Muscle of leg (tissue), 16 donors: ENCODE measurements at places on chromosomes 5 and 9.

- no peak for DNase-seq
Observed at GRCh38 chr9:136019681-136020060, 58.5 kb upstream of the UBAC1 start.

GRCh38 chr9:25716220-25716872 is 38.1 kb upstream of the TUSC1 start:
- peak; percentile 74 for DNase-seq

- no peak for DNase-seq
Observed at GRCh38 chr5:109365653-109366052, 44.1 kb downstream of the PJA2 start.

GRCh38 chr9:18800579-18800978 is 232.4 kb downstream of the SAXO1 start:
- DNase-seq: no peak

- DNase-seq: no peak
Observed at GRCh38 chr5:59786334-59786805, 107.2 kb downstream of the PDE4D start.

GRCh38 chr9:73667749-73668148 is 516.1 kb downstream of the ANXA1 start:
- DNase-seq: peak; percentile 22

DNA sequence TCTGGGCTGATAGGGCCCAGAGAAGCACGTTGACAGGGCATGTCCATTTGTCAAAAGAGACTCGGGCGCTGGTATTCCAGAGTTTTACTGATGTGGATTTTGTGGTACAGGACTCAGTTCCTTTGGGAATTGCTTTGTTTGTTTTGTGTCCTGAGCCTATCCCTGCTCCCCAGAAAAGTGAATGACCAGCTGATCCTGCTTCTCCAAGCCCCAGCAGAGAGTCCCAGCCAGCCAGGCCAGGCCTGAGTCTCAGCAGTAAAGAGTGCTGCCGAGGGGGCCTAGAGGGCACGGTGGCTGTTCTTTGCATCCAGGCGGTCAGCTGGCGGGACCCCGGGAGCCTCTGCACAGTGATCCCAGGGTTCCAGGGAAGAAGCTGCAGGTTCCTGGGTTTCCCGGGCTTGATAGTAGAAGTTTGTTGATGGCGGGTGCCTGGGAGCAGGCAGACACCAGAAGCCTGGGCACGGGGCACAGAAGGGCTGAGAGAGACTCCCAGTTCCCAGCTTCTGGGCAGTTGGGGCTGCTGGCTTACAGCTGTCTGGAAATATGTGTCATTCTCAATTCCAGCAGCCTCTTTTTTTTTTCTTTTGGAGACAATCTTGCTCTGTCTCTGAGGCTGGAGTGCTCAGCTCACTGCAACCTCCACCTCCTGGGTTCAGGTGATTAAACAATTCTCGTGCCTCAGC is 8.7 kb downstream of the PRDM12 start:
- peak; percentile 43 for DNase-seq

DNA sequence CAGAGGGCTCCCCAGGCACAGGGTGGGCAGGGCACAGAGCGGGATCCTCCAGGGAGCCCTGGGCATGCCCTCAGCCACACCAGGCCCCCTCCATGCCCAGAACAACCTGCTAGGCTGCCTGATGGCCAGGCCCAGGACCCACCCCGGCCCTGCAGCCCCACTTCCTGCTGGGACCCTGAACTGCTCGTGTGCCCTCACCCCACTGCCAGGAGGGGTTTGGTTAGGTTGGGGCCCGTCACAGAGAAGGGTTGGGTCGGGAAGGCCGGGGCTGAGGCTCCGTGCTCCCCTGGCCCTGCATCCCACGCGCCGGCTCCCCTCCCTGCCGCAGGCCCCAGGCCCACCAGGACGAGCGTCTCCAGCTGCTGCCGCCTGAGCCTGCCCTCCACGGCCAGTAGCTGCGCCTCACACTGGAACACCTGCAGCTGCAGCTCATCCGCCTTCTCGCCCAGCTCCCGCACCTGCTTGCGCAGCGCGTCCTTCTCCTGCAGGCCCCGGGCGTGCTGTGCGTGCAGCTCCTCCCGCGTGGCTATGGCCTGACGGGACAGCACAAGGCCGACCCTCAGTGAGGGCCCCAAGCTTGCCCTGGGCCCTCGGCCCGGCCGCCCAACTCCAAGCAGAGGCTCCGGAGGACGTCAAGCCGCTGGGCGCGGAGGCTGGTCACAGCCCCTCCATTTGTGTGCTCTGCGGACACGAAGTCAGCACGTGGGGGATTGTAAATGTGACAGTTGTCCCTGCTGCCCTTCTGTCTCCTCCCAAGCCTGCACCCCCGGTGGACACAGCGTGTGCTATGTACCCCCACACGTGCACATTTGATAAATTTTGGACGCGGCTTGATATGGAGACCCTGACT is 4.0 kb upstream of the DNLZ start:
- DNase-seq: no peak

DNA sequence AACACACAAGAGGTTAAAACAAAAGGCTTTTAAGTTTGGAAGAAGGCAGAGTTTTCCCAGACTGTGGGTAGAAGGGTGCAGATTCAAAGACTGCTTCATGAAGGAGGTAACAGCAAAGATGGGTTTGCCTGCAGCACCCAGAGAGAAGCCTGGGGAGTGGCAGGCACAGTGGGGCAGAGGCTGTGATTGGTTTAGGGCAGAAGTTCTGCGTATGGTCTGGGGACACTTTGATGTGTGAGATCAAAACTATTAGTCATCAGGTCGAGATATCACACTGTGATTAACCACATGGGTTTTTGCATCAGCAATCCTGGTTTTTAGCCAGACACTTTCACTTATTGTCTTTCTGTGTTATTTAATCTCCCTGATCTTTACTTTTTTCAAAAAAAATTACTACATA is 188.8 kb upstream of the GLRA1 start:
- no peak for DNase-seq

DNA sequence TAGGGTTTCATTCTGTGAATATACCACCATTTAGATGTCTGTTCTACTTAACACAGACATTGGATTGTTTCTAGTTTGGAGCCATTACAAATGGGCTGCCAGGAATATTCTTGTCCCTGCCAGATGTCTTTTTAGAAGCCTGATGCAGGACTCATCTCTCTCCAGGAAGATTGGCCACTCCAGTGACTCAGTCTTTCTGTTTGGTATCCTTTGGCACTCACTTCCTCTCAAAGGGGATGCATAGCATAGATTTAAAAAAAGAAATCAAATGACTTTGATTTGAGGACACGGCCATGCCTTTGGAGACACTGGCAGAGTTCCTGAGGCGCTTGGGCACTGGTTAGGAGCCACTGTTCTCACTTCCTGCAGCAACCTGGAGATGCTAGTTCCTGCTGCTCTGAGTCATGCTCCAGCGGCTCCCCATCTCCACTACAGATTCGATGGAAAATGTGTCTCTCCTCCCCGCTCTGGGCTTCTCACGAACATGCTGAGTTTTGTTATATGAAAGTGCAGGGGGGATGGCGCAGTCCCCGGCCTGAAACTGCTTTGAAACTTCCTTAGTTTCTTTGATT is 3.5 kb upstream of the ZNF366 start:
- DNase-seq: peak; percentile 94

- no peak for DNase-seq
Observed at GRCh38 chr9:136695435-136695895, 8.2 kb upstream of the AGPAT2 start.

DNA sequence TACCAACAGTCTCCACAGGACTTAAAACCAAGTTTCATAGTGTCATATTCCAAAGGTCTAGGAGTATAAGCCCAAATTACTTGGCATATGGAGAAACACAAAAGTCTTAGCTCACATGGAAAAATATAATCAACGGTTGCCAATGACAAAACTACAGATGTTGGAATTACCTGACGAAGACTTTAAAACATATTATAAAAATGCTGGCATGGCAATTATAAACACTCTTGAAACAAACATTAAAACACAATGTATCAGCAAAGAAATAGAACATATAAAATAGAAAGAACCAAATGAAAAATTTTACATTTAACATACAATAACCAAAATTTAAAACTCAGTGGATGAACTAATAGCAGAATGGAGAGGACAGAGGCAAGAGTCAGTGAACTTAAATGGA is 7.9 kb upstream of the WDR41 start:
- DNase-seq: no peak

GRCh38 chr5:135395451-135395850 is 3.6 kb downstream of the MACROH2A1 start:
- DNase-seq: peak; percentile 36

DNA sequence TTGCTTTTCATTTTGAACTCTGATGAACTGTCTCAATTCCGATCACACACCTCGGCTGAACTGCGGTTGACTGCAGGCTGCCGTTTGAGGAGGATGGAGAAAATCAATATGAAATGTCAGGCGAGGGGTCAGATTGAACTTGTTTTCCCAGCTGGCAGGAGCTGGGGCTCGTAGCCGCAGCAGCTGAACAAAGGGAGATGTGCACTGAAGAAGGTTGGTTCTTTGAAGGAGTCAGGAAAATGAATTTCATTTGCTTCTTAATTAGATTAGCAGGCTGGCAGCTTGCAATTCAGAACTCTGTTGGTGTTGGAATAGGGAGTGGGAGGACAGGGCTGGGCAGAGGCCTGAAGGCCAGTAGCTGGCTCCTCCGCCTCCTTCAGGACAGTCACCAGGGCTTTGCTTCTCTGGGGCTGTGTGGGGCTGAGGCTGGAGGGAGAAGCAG is 117.4 kb upstream of the GPR151 start:
- no peak for DNase-seq

- no peak for DNase-seq
Observed at GRCh38 chr5:119187776-119188529, 117.1 kb downstream of the DMXL1 start.

DNA sequence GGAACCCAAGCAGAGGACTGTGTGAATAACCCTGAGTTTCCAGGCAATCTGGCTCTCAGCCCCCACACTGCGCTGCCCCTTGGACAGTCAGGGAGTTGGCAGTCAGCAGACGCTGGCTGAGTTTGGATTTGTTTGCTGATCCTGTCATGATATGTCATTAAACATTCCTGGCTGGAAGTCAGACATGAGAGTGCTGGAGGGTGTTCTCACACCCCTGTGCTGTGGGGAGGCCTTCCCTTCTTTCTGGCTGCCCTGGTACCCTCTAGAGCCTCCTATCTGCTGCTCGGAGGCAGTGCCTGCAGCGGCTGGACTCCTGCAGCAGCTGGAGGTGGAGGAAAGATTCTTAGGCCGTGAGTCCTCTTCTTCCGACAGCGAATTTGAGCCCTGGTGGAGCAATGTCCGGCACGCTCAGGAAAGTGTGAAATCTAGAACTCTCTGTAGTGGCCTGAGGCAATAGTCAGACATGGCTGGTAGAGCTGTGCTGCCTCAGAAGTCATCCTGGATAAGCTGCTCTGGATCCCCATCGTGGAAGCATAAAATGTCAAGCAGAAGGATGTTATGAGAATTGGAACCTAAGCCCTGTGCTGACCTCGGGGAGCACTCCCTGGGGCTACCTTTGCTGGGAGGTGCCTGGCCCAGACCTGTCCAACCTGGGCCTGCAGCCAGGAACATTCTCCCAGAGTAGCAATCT is 72.0 kb downstream of the PDE8B start:
- DNase-seq: no peak

GRCh38 chr9:113580041-113580953 is 116.8 kb downstream of the RGS3 start:
- peak; percentile 52 for DNase-seq

- DNase-seq: no peak
Observed at GRCh38 chr5:170168797-170169196, 63.1 kb downstream of the FOXI1 start.

DNA sequence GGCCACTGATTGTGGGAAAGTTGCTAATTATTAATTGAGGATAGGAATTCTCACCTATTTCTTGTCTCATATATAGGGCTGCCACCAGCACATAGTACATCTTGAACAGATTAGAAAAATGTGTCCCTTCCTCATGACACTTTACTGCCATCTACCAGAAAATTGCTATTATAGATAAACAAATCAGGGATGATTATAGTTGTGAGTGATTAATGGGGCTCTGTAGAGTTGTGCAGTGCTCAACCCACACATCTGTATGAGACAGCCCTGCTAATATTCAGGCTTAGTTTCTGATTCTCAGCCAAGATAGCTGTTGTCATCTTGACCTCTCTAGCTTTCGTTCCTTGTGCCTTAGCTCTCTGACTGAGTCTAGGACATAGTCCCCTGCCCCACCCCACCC is 373.3 kb downstream of the TLE4 start:
- DNase-seq: peak; percentile 6

DNA sequence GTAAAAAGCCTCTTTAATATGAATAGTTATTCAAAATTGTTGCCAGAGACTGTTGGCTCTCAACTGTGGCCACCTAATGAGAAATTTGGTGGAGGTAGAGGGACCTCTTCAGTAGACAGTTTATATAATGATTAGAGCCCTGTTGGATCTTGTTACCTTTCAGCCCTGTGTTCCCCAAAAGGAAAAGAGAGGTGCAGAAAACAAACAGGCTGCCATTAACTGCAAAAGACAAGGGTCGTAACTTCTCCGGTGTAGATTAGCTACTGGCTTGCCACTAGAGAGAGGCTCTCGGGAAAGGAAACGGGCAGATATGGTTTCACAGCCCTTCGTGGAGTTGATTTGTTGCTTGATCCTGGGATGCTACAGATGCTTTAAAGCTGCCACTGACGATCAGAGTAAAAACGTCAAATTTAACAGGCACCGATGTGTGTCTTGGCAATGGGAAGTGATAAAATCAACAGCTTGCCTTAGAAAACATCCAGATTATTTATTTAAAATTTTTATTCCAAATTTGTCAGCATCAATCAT is 7.8 kb downstream of the FST start:
- no peak for DNase-seq

DNA sequence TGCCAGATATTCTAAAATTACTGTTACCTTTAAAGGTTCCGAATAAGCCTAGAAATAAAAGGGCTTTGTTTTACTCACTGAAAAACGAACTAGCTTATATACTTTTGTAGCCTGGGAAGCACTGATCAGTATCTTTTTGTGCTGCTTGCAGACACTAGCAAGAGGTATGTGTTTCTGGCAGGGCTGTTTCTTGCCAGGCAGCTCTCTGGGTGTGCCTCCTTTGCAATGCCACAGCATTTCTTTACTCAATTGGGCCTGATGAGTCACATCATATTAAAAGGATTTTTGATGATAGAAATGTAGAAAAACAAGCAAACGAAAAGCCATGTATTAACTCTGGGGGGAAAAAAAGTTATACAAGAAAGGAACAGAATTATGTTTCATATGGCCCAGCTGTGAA is 35.6 kb downstream of the CD180 start:
- no peak for DNase-seq

DNA sequence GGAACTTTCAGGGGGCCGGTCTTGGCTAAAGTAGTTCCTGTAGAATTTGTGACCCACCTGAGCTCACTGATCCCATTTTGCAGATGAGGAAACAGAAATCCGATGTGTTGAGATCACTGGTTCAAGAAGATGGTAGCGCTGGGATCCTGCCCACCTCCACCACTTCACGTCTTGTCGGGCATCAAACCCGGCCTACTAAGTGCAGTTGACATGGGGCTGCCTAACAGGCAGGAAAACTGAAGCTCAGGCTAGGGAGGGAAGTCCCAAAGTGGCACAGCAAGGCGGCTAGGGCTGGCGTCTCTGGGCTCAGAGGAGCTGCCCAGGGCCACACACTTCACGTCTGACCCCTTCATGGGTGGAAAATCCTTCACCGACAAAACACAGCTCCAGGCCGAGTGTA is 502 bp upstream of the ENG start:
- DNase-seq: peak; percentile 18

- no peak for DNase-seq
Observed at GRCh38 chr9:38358390-38359296, 33.9 kb upstream of the ALDH1B1 start.
